ENCODE measurements at places on chromosomes 5 and 9.
A peak's percentile ranks its signal among the peaks of the same experiment; 100 is the strongest.

DNA sequence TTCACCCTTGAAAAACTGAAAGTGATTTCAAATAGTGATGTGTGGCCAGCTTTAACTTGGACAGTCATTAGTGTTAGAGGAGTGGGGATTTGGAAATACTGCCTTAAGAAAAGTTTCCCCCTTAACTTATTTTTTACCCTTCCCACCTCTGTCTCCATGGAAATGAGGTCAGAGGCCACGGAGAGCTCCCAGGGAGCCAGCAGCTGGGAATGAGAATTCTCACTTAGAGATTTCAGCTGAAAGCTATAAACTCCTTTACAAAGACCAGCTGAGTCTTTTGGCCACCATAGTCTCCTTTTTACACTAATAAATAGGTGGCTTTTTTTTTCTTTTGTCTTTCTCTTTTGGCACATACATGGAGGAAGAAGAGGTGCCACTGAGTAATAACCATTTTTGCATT lies 45.7 kb upstream of the PIK3R1 start:
- peaks cover 3% of the 10 kb centered on the region for H3K4me1 ChIP-seq
- DNase-seq, result no peak
- H3K27me3 ChIP-seq, result no peaks in the 10 kb centered on the region
- peak overlapping the region; percentile 70 for H3K27ac ChIP-seq

DNA sequence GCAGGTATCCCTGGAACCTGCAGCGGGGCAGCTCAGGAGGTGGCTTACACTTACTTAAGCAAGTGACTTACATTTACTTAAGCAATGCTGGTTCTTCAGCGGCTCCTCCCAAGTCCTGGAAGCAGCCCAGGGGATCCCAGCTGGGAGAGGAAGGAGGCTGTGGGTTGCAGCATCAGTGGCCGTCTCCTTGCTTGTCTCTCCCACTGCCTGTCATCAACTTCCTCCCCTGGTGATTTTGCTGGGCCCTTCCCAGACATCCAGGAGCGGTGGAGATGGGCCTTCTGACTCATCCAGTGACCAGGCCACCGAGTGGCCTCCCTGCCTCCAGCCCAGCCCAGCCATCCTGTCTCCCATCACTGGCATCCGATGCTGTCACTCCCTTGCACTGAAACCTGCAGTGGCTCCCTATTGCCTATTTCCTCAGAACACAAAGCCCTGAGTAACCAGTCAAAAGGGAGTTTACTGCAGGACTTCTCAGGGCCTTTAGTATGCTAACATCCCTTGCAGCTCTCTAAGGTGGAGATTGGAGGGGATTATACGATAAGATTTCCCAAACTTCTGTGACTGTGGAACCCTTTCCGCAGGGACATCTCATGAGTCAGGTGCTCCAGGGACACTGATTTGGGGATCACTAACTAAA lies 155.9 kb upstream of the PHYKPL start:
- no peaks in the 10 kb centered on the region for H3K4me1 ChIP-seq
- H3K4me3 ChIP-seq, result no peak overlapping the region
- no peak for DNase-seq

DNA sequence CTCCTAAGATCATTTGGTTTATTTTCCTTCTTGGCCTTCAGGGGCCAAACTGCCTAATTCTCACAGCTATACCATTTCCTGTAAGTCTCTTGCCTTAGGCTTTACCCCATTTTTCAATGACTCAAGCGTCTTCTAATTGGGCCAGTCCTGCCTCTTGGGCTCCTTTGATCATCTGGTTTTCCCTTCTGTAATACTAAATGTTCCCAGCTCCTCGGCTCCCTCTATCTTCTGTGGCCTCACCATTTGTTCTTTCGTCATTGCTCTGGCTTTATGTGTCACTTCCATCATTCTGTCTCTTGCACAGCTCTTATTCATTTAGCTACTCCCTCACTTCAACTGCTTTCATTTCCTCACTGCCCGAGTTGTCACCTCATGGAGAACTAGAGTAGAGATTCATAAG lies 14.5 kb upstream of the SPINK7 start:
- H3K27me3 ChIP-seq, result no peaks in the 10 kb centered on the region
- no peak overlapping the region for H3K27ac ChIP-seq
- no peaks in the 10 kb centered on the region for H3K36me3 ChIP-seq
- no peak for DNase-seq

DNA sequence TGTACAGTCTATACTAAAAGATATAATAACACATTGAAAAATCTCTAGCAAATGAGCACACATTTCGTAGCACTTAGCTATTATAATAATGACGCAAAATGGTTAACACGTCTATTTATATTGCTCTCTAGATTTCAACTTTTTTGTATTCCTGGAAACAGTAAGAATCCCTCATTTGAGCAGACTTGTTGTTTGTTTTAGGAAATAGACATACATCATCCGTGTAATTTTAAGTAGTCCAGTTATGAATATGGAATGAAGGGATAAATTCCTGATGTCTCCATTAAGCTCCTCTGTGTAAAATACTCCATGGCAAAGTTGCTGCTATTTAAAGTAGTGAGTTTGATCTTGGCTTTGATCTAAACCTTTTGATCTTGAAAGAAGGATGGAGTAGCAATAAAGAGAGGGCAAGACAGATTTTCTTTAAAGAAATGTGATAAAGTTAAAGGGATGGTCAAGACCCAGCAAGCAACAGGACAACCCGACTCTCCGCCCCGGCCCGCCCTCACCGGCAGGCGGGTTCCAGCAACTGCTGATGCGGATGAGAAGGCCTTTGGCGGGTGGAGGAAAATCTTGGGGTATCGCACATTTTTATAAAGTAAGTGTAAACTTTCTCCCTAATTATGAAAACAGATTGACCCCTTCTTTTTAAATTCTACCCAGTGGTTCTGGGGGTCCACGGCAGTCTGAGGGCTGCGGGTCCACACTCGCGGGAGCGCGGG lies 277.4 kb downstream of the AOPEP start:
- peaks cover 16% of the 10 kb centered on the region for H3K36me3 ChIP-seq
- H3K27me3 ChIP-seq, result no peaks in the 10 kb centered on the region
- peak overlapping the region; percentile 100 for H3K27ac ChIP-seq
- no peaks in the 10 kb centered on the region for H3K4me1 ChIP-seq
- no peak for DNase-seq

- no peaks in the 10 kb centered on the region for H3K4me1 ChIP-seq
- no peak overlapping the region for H3K4me3 ChIP-seq
- H3K27ac ChIP-seq, result no peak overlapping the region
- H3K27me3 ChIP-seq, result no peaks in the 10 kb centered on the region
These were observed 41.1 kb downstream of the PTPRD start for GRCh38 chr9:10571699-10572098.

GRCh38 chr5:133807348-133807747 lies 161.1 kb downstream of the C5orf15 start:
- H3K4me1 ChIP-seq, result no peaks in the 10 kb centered on the region

- H3K27me3 ChIP-seq, result no peaks in the 10 kb centered on the region
- no peak for DNase-seq
- no peak overlapping the region for H3K4me3 ChIP-seq
- H3K4me1 ChIP-seq, result no peaks in the 10 kb centered on the region
- H3K36me3 ChIP-seq, result peaks cover 22% of the 10 kb centered on the region
- H3K27ac ChIP-seq, result no peak overlapping the region
These were observed 58.1 kb downstream of the GOLPH3 start for GRCh38 chr5:32115985-32116384.

DNA sequence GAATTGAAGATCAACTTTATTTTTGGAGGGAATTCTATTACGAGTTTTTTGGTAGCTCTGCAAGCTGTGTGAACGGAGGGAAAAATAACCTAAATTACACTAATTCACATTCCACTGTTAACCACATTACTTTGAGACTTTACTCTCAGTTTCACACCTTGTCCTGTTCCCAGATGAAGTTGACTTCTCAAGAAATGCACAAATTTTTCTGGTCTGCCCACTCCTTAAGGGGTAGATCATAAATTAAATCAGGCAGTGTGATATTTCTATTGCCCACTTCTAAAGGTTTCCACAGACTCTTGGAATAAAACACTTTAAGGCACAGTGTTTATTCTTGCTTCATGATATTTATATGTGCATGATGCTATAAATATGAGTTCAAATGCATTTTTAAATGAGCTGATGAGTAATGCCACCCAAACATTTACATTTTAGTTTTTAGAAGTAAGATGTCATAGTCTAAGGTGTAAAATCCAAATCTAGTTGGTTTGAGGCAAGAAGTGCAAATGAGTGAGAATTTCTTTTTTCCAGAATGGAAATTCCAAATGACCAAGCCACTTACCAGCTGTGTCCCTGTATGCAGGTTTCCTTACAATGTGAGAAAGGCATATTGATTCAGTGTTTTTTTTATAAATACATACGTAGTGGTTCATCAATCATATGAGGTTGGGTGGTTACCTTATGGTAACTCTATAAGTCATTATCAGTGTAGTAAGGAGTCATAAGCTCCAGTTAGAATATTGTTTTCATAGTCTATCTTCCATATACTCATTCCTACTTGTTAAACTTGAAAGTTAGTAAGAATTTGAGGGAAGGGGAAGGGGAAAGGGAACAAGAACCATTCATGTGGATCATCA lies 437.7 kb upstream of the MEF2C start:
- H3K36me3 ChIP-seq, result no peaks in the 10 kb centered on the region
- no peak for DNase-seq
- peaks cover 2% of the 10 kb centered on the region for H3K4me1 ChIP-seq

- peaks cover 3% of the 10 kb centered on the region for H3K4me1 ChIP-seq
- no peaks in the 10 kb centered on the region for H3K36me3 ChIP-seq
- no peak overlapping the region for H3K27ac ChIP-seq
- H3K4me3 ChIP-seq, result peak overlapping the region; percentile 61
- no peak for DNase-seq
These were observed 53.4 kb upstream of the PTCH1 start for GRCh38 chr9:95570150-95570549.

DNA sequence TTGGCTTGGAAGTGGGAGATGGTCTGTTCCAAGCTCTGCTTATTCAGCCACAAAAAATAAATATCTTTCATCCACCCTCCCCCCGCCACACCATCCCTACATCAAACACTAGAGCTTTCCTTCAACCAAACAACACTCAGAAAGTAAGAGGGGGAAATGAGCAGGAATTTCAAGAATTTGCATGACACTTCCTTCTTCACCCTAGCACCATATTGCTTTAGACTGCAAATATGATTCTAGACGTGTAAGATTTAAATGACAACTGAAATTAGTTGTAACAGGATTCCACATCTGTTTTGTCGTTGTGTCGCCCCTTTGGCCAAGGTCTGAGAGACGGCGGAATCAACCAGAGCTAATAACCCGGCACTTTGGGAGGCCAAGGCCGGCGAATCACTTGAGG lies 88.5 kb downstream of the NDFIP1 start:
- H3K27me3 ChIP-seq, result no peaks in the 10 kb centered on the region
- no peaks in the 10 kb centered on the region for H3K36me3 ChIP-seq
- no peak for DNase-seq
- no peak overlapping the region for H3K27ac ChIP-seq

DNA sequence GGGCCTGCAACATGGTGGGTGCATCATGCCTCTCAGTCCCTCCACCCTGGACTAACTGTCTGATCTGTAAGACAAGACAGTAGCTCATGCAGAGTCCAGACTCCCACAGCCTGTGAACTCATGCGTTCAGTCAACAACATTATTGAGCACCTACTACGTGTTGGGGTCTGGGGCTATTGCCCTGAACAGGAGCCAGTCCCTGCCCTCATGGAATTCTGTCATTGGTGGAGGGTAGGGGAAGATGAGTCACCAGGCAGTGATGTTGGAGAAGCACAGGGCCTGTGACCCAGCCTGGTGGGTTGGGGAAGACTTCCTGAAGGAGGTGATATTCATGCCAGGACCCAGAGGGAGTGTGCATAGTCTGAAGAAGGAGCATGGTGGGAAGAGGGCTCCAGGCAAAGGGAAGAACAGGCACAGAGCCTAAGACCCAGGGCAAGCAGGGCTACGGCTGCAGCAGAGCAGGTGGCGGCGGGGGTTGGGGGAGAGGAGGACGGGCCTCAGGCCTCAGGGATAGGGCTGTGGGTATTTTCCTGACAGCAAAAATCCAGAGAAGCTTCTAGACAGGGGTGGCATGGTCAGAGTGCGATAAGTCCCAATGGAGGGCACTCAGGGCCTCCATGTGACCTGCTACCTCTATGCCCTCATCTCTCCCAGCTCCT lies 26.7 kb upstream of the PSD2 start:
- peaks cover 7% of the 10 kb centered on the region for H3K27me3 ChIP-seq
- H3K4me1 ChIP-seq, result no peaks in the 10 kb centered on the region
- H3K4me3 ChIP-seq, result no peak overlapping the region
- no peak overlapping the region for H3K27ac ChIP-seq
- DNase-seq, result no peak

GRCh38 chr5:157865781-157866180 lies 6.8 kb upstream of the CLINT1 start:
- H3K27ac ChIP-seq, result no peak overlapping the region
- no peaks in the 10 kb centered on the region for H3K27me3 ChIP-seq
- no peaks in the 10 kb centered on the region for H3K36me3 ChIP-seq
- H3K4me3 ChIP-seq, result no peak overlapping the region
- DNase-seq, result no peak

- no peaks in the 10 kb centered on the region for H3K36me3 ChIP-seq
- H3K4me1 ChIP-seq, result no peaks in the 10 kb centered on the region
- DNase-seq, result no peak
- no peak overlapping the region for H3K4me3 ChIP-seq
- H3K27me3 ChIP-seq, result no peaks in the 10 kb centered on the region
These were observed 8.9 kb downstream of the SPINK14 start for GRCh38 chr5:148177207-148177606.

DNA sequence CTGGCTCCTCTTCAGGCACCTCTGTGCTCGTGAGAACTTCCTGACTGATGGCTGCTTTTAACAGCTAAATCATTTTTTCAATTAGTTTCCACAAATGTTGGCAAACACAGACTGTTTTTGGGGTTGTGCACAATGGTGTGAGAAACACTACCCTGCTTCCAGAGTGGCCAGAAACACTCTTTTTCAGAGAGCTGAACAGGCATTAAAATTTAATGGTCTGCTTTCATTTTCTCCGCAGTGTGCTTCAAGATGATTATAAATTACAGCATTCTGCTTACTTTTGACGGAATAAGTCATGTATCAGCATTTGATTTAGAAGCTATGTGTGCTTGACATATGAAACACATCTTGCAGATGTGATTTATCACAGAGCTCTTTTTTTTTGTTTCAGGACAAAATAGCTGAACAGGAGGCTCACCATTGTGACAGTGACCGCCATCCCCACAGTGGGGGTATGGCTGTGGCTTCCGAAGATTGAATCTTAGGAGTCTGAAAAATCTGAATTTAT lies 454.5 kb upstream of the ZNF608 start:
- no peak overlapping the region for H3K27ac ChIP-seq
- H3K4me1 ChIP-seq, result no peaks in the 10 kb centered on the region
- H3K4me3 ChIP-seq, result peak overlapping the region; percentile 42
- H3K27me3 ChIP-seq, result no peaks in the 10 kb centered on the region
- no peaks in the 10 kb centered on the region for H3K36me3 ChIP-seq

All from ascending aorta (tissue), 2 donors.